ENCODE measurements at places on chromosomes 2 and 18. TPM values are rescaled to one million over a fixed set of nuclear protein-coding genes. Genes with fewer than 3 reads are reported as not detected.

SMARCAL1 gene
- 14.5 TPM for total RNA-seq

CNOT11 gene
- 51.0 TPM for total RNA-seq

GAL3ST2 gene
- total RNA-seq = 0.43 TPM

PPM1G gene
- 63.9 TPM for total RNA-seq

SLC30A3 gene
- total RNA-seq = 0.32 TPM

GPR155 gene
- total RNA-seq = 2.3 TPM

C2orf66 gene
- total RNA-seq = not detected

MCEE gene
- 14.2 TPM for total RNA-seq
